NCI-H1048 (cell line): ENCODE measurements at places on chromosomes 16 and 17.

GRCh38 chr17:15213381-15214087, 51.6 kb downstream of the PMP22 start:
- DNase-seq: no peak

DNA sequence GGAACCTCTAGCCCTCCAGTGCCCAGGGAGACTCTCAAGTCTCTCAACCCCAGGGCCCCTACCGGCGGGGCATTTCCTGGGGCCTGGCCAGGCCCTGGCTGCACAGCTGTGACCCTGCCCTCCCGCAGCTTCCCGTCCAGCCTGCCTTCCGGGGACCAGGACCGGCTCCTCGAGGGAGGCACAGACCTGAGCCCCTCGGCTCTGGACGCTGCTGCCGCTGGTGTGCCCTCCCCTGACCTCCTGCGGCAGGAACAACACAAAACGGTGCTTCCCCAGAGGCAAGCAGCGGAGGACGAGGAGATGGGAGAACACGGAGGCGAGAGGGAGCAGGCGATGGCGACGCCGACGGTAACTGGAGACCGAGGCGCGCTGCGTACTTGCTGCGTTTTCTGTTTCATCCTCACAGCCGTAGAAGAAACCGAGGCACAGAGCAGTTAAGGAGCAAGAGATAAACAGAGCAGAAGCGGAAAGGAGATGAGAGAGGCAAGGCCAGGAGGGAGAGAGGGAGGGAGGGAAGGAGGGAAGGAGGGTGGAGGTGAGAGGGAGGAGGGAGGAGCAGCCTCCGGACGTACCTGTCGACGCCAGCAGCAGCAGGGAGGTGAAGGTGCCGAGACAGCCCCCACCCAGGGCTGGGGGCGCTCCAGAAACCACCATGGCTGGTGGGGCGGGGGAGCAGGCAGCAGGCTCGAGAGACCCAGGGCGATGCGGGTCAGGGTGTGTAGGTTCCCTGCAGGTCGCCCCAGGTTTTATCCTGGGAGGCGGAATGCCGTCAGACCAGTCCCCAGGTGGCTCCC, at the start of gene PRSS22:
TSS of gene PRSS22 (minus strand) at position 720 of the 794 bp plus-strand sequence. CDS start at position 654, 66 bp downstream.
- DNase-seq: no peak

DNA sequence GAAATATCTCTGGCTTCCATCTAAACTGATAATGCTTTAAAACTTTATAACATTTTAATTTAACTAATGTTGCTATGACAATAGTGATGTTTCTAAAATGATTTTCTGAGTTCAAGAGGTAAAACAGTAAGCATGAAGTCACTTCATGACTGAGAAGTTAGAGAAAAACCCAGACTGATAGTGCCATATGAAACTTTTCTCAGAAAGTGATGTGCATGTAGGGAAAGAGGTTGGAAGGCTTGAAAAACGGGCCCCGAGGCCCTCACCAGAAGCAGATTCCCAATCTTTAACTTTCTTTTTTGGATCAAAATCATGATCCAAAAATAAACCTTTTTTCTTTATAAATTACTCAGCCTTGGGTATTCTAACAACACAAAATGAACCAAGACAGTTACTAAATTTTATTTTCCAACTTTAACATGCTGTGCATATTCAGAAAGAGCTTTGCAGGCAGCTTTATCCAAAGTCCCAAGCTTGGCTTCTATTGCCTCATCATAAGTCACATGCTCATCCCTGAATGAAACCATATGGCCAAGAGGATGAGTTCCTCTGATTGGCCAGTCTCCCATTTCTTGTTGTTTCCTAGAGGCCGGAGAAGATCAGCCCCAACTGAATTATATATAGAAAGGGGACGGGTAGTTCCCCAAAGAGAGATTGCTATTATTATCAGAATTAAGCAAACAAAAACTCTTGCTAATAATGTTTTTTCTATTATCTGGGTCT, 357.6 kb upstream of the SALL1 start:
- DNase-seq: no peak

DNA sequence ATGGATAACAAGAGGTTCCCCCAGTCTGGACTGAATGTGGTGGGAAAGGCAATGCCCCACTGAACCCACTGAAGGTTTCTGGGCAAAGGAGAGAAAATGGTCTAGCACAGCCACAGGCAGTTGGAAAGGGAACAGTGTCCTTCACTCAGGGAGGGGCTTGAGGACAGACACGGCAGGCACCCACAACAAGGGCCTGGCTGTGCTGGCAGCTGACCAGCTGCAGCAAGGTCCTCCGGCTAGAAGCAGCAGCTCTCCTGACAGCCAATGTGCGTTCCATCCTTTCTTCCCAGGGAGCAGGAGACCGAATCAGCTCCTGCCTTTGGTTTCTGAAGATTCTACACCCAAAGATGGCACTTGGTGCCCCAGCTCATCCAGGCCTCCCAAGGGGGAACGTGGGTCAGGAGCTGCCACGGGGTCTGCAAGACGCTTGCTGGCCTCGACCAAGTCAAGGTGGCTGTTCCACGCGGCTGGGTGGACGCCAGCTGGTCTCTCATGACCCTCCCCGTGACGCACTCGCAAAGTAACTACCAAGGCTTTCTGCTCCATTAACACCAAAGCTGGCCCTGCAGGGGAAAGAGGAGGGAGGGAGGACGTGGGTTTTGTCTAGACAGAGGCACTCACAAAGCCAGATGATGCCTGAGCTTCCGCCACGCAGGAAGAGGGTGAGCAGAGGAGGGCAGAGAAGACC, 11.1 kb downstream of the ABR start:
- DNase-seq: no peak

- DNase-seq: no peak
These were observed at the start of gene ITGA3 for GRCh38 chr17:50055426-50056216. TSS of gene ITGA3 (plus strand) at chr17:50056110. CDS start at chr17:50056440, 330 bp downstream.

GRCh38 chr16:2919511-2920255, 8.0 kb downstream of the FLYWCH1 start:
- no peak for DNase-seq

DNA sequence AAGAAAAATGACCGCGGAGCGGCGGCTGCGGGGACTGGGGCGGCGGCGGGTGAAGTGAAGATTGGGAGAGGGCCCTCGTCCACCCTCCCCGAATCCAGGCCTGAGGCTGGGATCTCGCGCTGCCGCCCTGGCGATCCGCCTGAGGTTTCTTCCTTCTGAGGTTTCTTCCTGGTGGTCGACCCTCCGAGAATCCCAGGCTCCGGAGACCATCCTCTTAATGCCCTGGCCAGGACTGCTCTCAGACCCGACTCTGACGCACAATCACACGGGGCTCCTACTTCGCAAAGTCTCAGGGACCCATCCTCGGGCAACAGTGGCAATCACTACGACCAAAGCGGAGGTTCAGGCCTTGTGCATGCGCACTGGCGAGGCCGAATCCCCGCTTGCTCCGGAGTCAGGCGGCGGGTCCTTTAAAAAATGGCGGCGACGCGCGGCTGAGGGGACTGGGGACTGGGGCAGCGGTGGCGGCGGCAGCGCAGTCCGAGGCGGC, 18.0 kb upstream of the KCNJ18 start:
- no peak for DNase-seq

DNA sequence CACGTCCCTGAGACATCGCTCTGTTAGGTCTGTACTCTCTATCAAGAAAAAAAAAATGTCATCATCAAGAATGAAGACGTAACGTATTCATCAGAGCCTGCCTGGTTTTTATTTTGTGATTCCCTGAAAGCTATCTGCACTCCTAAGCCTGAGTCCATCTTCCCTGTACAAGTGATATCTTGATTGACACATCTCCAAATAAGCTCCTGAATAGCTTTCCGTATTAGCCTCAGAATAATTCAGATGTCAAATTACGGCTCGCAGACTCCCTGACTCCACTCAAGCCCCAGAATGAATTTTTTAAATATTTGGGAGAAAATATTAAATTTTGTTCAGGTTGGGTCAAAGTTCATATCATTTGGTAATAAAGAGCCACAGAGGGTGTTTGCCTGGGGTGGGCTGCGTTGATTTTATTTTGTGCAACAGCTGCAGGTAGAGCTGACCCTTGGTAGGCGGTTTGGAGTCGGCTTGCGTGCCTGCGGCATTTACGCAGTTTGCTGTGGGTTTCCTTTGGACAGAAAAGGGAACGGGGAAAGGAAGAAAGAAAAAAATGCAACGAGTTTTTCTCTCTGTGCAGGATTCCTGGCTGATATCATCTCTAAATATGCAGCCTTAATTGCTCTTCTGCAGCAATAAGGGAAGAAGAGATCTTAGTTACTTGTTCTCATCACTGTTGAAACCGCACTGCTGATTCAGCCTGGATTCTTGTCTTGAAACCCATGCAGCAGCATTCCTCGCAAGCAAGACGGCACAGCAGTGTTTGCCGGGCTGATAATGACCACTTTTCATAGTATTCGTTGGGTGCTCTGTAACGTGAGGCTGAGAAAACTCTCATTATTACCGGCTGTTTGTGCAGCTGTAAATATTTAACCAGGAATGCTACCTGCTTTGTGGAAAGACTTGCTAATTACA, 114.7 kb downstream of the IRX3 start:
- DNase-seq: no peak

GRCh38 chr17:65656390-65657250, 95.2 kb upstream of the AXIN2 start:
- no peak for DNase-seq

DNA sequence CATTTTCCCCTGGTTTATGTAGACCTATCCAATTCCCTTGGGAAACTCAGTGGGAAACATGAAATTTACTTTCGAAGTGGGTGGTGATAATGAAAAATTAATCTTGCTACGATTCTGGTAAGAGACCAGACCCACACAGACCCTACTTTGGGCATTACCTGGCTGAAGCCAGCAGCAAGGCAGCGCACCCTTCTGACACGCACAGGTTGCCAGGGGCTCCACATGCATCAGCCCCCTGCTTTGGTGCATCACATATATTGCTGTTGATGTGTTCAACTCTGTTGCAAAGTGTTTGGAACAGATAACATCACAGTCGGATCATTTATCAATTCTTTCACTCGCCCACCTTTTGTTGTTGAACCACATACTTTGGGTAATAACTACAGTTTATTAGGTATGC, 26.6 kb downstream of the SMARCE1 start:
- DNase-seq: no peak

- no peak for DNase-seq
These were observed 8.0 kb downstream of the PSMD11 start for GRCh38 chr17:32452281-32452680.

- DNase-seq: no peak
These were observed 135.8 kb downstream of the TRIM37 start for GRCh38 chr17:58970609-58971450.

GRCh38 chr16:67928561-67929364, 2.9 kb downstream of the CTRL start:
- no peak for DNase-seq

DNA sequence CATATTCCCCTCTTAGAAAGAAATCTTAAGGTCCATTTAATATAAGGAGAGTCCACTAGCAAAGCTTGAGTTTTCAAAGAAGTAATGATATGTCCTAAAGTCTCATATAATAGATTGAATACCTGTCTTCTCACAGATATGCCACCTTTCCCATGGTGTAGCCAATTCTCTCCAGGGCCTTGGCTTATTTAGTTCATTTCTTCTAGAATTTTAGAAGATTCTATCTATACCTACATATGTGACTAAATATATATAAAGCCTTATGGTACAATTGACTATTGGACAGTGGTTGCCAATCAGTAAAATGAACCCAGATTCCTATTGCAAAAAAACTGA, 370.7 kb upstream of the MAF start:
- DNase-seq: no peak

DNA sequence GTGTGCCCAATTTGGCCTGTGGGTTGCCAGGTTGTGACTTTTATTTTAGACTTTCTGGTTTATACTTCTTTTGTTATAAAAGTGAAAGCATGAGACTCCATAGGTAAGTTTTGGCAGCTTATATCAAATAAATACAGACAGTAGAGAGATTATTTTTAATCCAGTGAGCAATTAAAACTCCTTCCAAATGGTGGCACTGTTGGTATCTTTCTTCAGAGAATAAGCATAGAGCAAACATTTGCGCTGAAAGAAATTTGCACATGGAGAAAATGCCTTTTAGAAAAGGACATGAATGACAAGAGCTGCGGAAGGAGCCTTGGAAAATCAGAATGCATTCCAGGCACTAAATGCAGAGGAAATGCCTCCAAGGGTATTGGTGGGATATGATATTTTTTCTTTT, 46.1 kb upstream of the DNAJA2 start:
- no peak for DNase-seq

- no peak for DNase-seq
These were observed 29.4 kb downstream of the TOM1L2 start for GRCh38 chr17:17942846-17943245.

DNA sequence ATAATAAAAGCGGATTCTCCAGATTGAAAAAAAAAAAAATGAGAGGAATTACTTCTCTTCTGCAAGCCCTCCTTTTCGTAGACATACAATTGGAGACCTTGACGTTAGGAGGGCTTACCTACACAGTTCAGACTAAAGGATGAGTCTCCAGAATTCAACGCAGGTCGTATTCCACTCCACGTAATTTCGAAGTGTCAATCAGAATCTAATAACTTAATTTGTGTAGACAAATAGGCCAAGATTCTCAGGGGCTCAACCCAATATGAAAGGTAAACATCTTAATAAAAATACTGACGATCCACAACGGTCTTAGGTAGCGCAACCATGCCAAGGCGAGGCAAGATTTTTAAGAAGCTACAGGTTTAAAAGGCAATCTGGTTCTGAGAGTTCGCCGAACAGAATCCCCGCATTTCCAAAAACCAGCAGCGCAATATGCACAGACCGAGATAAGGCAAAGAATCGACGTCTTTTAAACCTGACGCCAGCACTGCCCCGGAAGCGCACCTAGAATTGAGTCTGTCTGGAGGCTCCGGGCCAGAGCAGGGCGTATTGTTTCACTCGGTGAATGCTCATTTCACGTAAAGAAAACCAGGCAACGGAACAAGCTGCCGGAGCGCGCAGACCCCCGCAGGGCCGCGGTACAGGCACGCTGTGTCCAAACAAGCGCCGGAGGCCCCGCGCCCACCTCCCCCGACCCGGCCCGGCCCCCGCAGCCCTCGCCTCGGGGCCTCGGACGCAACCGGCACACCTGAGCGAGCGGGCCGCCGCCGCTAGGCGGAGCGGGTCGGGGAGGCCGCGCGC, 623 bp downstream of the MBTPS1 start:
- no peak for DNase-seq

- no peak for DNase-seq
These were observed 18.2 kb upstream of the NOS2 start for GRCh38 chr17:27818401-27819105.

DNA sequence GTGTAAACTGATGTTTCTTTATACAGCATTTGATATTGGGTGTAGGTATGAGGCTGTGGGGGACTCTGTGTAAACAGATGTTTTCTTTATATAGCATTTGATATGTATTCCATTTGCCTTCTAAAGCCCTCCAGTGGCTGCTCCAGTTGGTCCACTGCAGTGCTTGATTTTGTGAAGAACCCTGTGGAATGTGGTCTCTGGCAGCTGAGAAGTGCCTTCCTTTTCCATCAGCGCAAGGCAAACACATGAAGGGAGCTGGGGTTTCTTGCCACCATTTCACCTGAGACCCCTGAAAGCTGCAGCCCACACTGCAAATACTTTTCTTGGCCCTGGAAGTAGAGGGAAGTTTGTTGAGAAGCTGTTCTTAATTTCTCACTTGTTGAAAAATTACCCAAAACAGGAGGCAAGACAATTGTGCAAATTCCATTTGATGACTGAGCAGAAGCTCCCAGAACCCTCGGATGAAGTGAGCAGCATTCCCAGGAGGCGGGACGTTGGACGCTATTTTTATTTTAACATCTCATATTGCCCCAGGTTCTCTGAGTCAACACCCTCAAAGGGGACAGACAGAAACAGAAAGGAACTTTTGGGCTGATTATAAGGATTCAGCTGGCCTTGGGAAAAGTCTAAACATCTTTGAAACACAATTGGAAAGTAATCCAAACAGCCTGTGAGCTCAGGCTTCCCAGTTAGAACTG, 158.5 kb upstream of the RPH3AL start:
- no peak for DNase-seq
